Dermis blood vessel endothelial cell (primary cell): ENCODE measurements at places on chromosomes 7 and 10.

DNA sequence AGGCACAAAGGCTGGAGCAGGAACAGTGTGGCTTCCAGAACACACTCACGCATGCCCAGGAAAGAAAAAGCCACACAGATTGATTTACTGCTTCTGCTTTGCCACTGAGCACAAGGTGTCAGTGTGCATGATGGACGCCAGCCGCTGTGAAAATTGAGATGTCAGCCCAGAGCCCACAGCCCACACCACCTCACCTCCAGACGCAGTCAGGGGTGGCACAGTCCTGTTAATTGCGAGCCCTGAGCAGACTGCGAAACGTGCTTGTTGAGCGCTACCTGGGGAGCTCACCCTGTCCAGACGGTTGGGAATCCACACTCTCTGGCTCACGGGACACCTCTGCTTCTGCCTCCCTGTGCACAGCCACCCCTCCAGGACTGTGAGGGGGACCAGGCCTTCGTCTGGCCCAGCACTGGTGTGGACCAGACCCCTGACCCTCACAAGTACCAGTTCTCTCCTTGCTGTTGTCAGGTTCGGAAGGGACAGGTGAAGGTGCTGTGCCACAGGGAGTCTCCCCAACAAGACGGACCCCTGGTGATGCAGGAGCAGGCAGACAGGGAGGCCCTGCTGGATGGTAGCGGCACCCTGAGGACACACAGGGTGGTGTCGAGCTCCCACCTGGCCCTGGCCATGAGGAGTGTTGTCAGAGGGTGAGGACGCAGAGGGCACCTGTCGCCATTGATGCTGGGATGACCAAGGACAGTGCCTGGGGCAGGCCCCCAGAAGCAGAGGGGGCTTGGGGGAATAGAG is 15.3 kb downstream of the RASGEF1A start:
- DNase-seq: no peak

DNA sequence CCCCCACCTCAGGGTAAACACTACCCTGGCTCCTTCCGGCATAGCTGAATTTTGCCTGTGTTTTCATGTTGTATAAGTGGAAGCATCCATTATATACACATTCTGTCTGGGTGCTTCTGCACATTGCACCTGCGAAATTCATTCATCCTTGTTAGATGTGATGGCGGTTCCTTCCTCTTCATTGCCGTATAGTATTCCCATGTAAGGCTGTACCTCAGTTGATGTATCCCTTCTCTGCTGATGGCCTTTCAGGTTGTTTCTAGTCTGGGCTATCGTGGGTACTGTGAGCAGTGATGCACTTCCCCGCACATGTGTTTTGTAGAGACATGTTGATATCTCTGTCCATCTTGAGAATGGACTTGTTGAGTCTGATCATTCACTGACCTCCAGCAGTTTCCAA is 28.9 kb downstream of the ELFN1 start:
- DNase-seq: no peak

GRCh38 chr10:31698181-31698830 is 230.3 kb downstream of the ARHGAP12 start:
- DNase-seq: peak; percentile 87

GRCh38 chr7:135731131-135731530 is 3.1 kb upstream of the SLC13A4 start:
- DNase-seq: no peak

DNA sequence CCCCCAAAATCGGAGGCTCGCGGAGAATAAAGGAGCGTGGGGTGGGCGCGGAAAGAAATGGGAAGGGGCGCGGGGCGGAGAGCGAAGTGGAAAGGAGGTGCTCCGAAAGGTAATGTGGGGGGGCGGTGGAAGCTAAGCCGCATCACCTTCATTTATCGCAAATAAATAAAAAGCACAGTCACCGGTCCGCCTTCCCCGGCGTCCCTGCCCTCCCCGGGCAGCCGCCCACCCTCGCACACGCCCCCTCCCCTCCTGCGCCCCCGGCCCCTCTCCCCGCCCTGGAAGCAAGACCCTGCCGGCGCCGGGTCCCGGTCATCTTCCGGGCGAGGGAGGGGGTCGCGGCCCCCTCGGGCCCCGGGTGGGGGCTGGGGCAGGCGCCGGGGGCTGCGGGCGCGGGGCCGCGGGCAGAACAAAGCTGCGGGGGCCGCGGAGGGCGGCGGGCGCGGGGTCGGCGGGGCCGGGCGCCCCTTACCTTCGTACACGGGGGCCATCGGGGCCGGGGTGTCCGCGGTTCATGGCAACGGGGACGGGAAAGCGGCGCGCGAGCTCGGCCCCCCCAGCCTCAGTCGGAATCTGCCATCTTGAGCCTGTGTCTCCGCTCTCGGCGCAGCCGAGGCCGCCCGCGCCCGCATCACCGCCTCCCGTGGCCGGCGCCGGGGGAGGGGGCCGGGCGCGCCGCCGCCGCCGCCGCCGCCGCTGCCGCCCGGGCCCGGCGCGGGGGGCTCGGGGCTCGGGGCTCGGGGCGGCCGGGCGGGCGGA is 486 bp downstream of the HIPK2 start:
- peak; percentile 48 for DNase-seq

- DNase-seq: no peak
These were observed 129.9 kb downstream of the DOCK4 start for GRCh38 chr7:112076324-112076723.

- DNase-seq: no peak
These were observed 69.5 kb downstream of the JMJD1C start for GRCh38 chr10:63396133-63396761.

DNA sequence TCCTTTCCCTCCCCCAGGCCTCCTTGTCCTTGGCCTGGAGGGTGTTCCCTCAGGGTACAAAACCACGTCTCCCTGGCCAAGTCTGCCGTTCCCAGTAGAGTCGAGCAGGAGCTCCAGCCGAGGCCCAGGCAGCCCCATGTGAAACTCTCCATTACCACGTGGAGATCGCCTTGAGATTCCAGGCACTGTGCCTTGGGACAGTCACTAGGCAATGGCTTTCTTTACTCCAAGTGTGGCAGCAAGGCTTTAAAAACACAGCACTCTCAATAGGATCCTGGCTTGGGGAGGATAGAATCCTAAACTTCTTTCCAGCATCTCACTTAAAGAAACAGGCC is 57.5 kb downstream of the PLXNA4 start:
- DNase-seq: no peak

- DNase-seq: no peak
These were observed 313.1 kb downstream of the SKIDA1 start for GRCh38 chr10:21212348-21212747.

GRCh38 chr10:93997546-93997945 is 3.8 kb downstream of the PLCE1 start:
- no peak for DNase-seq

DNA sequence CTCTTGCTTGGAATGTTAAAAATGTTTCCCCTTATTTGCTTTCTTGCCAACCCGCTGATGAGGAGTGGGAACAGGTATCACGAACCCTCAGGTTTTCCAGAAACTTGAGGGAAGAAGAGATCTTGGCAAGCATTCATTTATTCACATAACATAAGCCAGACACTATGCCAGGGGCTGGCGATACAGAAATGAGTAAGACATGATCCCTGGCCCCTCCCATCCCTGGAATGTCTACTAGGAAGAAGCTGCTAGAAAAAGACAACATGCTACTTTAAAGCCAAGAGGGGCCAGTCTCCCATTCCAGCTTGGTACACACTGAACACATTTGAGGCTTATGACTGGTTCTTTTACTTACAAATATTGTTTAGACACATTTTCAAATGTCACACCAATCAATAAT is 26.4 kb downstream of the SLC35B4 start:
- DNase-seq: no peak

- DNase-seq: no peak
These were observed 15.1 kb downstream of the GCK start for GRCh38 chr7:44173911-44174693.

- no peak for DNase-seq
These were observed 5.8 kb downstream of the RASGEF1A start for GRCh38 chr10:43260911-43261577.

GRCh38 chr10:123995461-123996131 is 97.8 kb downstream of the CHST15 start:
- DNase-seq: peak; percentile 65

DNA sequence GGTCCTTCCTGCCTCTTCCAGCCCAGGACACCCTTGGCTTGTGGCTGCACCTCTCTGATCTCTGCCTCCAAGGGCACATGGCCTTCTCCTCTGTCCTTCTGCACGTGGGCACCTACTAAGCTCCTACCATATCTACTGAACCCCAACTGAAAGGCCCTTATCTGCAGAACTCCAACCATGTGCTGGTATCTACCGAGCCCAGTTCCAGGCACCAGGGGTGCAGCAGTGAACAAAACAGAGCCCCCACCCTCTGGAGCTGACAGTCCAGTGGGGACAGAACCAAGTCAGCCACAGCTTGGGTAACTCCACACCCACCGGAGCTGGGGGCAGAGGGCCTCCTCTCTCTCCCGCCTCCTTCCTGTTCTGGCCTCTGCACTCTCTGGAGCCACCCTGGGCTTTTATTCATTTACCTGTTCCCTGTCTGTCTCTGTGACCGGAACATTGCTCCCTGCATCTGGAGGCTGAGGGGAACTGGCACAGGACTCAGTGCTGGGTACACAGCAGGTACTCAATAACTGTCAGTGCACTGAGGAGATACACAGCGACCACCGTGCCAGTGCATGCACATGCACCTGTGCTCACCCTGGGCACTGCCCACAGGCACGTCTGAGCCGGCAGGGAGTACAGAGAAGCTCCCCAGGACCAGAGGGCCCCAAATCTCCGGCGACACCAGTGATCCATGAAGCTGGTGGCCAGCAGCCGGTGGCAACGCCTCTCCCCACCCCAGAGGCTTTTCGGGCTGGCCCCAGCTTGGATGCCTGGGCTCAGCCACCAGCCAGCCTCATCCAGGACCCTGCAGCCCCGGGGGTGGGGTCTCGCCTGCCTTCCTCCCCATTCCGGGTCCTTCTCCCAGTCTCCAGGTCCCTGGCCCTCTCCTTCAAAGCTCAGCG is 2.0 kb downstream of the MICALL2 start:
- DNase-seq: no peak

DNA sequence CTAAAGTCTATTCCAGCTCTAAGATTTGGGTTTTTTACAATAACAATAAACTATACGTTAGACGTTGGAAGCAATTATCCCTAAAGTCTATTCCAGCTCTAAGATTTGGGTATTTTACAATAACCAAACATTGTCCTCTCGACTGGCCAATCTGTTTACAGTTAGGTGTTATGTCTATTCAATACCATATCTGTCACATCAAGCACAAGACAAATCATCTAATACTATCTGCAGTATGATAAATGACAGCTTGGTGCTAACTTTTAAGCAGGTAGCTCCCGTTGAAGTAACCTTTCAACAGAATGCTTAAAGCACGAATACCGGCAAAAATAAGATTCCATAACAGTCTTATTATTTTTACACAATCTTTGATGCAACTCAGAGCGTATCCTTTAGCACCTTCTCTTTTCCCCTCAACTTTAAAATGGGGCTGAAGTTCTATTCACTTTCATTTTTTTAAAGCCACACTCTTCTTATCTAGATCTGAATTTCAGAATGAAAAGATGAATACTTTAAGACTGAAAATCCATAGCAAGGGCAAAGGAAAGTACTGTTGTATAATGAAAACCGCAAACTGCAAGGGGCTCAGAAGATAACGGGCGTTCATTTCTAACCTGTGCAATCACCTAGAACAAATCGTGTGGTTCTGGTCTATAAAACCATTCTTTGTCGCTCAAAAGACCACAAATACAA is 925 bp downstream of the H2AZ2 start:
- DNase-seq: peak; percentile 17

DNA sequence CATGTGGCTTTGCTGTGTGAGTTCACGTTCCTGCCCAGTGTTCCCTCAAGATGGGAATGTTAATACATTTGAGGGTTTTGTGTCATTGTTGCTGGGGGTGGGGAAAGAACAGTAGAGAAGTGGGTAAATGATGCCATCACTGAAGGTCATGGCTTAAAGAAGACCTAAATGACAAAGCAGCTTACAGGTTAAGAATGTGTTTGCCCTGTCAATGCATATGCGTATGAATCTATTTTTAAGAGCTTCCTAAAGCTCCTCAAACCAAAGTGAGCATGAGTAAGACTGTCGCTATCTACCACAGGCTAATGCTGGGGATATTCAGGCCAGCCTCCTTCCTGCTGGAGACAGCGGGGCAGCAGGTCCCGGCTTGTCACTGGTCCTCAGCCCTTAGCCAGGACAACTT is 162.9 kb downstream of the CREB5 start:
- no peak for DNase-seq

DNA sequence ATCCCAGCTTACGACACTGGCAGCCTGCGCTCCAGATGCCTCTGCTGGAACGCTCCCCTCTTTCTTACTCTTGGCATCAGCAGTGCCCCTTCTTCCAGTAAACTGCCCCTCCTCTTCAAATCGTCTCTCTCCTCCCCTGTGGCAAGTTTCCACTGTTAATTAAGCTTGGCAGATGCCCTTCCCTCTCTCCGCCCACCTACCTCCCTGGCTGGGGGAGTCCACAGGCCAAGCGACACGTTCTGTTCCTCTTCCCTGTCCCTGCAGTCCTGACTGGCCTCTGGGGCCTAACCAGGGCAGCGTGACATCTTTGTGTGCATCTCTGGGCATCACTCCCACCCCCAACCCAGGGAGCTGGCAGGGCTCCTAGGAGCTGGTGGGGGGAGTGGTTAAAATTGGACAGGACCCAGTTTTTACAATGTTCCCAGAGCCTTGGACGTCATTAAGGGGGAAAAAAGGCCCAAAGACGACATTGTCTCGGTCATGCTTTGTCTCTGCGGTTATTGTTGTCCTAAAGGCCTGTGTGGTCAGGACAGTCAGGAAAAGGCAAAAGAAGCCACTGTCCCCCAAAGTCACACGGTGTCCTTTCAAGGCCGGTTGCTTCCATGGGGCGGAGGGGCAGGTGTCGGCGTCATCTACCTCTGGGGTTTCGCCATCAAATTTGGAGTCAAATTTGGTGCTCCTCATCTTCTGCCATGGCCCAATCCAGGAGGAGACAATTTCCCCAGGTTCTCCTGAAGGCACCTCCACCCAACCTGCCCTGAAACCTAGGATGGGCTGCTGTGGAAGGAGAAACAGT is 54.2 kb downstream of the DLG5 start:
- no peak for DNase-seq

GRCh38 chr10:124472071-124472470 is 10.4 kb downstream of the LHPP start:
- DNase-seq: no peak
